Stimulated activated naive CD8-positive, alpha-beta T cell treated with anti-CD3 and anti-CD28 coated beads, Interleukin-15, Interleukin-2, amounts not matched to agents 100 U/mL and 50 U/mL, for 24 hours (primary cell): ENCODE measurements at places on chromosomes 7 and 10.
A peak's percentile ranks its signal among the peaks of the same experiment; 100 is the strongest.

GRCh38 chr7:4190010-4190981 is 491.8 kb upstream of the FOXK1 start:
- DNase-seq: no peak

GRCh38 chr10:4177791-4178190 is 392.8 kb upstream of the KLF6 start:
- DNase-seq: no peak

DNA sequence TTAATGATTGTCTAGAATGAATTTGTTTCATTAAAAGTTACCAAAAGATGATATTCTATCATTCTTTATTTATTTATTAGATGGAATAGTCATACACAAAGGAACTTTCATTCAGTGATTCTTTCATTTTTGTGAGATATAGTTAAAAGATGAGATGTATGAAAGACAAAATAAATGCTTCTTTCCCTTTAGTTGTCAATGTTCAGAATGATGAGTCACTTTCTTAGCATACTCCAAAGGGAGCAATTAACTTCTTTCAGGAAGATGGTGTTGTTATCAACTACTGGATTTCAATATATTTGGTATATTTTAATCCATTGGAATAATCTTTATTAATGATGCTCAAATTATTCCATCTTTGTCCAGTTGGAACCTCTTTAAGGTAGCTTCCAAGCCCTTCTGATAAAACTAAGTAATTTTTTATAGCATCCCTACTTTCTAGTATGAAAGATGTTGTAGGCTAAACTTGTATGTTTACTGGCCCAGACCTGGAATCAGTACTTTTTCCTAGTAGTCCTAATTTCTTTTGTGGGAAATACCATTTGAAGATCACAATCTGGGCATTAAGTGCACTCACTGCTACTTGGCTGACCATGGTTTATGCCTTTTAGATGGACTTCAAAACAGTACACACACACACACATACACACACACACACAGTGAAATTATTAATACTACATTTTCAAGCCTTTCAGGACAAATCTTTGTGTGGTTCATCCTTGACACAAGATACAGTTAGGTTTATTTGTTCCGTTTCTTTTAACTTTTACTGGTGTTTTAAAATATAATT is 2.5 kb downstream of the GIMAP7 start:
- DNase-seq: no peak

GRCh38 chr7:2079332-2080059 is 153.2 kb downstream of the MAD1L1 start:
- DNase-seq: no peak

GRCh38 chr7:137734221-137734620 is 112.6 kb downstream of the DGKI start:
- DNase-seq: no peak

DNA sequence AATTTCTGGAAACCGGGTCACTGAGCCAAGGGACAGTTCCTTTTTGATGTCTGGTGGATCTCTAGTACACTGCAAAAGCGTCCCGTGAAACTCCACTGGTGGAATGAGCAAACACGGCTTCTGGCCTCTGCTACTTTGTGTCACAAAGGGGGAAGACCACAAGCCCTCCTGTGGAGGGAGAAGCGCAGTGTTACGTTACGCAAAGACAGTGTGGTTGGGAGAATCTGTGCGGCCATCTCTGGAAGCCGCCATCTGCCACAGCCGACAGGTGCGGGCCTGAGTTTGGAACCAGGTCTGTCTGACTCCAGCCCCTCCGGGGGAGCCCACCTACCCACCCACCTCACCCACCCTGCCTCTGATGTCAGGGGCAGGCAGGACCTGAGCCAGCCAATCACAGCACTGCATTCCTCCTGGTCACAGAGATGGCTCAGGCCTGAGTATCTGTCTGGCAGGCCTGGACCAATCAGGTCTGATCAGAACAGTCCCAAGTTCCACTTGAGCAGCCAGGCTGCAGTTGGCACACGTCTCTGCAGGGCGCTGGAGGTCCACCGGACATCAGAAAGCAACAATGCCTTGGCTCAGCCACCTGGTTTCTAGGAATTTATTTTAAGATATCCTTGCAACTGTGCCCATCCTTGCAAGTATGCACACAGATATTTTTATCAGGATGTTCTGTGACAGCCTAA is 3.0 kb upstream of the CYP2W1 start:
- no peak for DNase-seq

GRCh38 chr10:12481924-12482323 is 132.6 kb downstream of the CAMK1D start:
- DNase-seq: no peak

DNA sequence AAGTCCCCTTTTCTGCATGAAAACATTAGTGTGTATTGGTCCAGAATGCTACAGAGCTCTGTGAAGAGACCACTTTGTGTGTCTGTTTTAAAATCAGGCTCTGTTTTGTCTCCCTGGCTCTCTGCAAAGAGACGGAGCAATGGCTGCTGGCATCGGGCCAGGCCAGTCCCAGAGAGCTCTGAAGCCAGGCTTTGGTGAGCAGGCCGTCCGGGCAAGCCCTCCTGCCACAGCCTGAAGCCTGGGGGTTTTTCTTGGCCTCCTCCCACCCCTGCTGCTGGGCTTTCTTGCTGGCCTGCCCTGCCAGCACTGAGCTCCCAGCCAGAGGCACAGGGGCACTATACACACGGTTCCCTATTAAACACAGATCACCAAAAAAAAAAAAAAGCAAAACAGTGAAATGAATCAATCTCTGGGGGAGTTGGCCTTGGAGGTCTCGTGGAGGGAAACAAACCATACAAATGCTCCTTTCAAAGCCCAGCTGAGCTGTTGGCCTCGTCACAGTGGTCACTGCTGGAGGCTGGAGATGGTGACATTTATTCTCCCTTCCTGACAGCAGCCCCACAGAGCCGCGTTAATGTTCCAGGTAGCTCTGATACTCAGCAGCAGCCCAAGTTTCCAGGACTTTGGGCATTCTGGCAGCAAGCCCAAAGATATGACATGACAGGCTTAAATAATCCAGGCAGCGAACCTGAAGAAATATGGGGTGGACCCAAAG is 237.2 kb downstream of the TCF7L2 start:
- DNase-seq: no peak

DNA sequence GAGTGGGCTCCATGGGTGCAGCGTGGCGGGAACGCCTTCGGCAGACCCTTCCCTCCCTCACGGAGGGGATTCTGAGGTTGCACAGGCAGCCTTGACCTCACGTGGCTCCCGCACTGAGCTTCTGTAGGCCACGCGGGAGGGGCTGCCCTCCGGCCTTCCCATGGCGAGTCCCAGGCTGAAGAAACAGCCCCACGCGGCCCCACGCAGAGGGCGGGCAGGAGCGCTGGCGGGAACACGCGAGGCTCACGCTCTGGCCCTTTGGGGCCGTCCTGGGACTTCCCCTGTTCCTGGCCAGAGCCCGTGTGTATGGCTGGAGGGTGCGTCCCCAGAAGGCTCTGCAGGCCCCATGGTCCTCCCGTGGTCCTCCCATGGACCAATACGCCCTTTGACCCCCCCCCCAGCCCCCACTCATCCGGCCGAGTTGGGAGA is 21.7 kb upstream of the NKX6-2 start:
- DNase-seq: no peak

- DNase-seq: no peak
Measured at GRCh38 chr10:69562731-69563254, 10.4 kb downstream of the NEUROG3 start.

DNA sequence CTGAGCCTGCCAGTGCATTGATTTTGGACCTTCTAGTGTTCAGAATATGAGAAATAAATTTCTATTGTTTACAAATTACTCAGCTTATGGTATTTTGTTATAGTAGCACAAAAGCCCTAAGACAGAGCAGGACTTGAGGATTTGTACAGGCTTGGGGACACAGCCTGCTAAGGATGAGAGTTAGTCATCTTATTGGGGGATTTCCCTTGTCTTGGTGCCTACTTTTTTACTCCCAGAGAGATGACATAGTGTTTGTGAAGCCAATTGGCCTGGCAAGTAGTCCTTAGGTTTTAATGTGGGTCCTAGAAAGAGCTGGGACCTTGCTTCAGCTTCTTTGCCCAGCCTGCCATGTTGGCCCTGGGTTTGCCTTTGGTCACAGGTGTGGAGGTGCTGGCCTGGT is 364.0 kb downstream of the REEP3 start:
- DNase-seq: no peak

DNA sequence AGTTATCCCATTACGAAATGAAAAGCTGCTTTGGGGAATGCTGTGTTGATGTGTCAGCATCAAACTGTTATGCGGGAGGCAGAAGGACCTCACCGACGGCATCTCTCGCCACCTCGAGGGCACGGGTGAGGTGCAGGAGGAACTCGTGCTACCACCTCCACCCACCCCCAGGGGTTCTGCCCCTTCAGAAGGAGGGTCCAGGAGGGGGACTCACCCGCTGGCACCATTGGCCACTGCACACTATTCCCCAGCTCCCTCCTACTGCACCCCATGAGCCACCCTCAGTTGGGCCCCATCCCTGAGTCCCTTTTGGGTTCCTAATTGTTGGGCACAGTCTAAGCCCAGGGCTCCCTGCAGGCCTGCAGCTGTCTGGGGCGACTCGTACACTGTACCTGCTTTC is 236.6 kb downstream of the PTPRN2 start:
- DNase-seq: no peak

GRCh38 chr10:74906611-74907198 is 80.3 kb downstream of the KAT6B start:
- DNase-seq: no peak

- no peak for DNase-seq
Measured at GRCh38 chr7:3730276-3730675, 429.2 kb downstream of the SDK1 start.

DNA sequence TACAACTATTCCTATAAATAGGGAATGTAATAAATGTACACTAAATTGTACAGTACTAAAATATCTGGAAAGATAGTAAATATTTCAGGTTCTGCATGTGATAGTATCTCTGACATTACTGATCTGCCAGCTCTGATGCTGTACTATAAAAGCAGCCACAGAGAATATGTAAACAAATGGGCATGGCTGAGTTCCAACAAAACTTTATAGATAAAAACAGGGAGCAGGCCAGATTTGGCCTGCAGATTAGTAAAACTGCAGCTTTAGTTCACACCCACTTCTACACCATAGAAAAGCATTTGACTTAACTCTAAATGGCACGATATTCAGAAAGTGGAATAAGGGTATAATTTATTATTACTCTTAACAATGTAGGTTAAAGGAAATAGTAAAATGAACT is 18.8 kb upstream of the TLL2 start:
- no peak for DNase-seq

GRCh38 chr10:131195558-131196159 is 115.9 kb downstream of the TCERG1L start:
- no peak for DNase-seq

DNA sequence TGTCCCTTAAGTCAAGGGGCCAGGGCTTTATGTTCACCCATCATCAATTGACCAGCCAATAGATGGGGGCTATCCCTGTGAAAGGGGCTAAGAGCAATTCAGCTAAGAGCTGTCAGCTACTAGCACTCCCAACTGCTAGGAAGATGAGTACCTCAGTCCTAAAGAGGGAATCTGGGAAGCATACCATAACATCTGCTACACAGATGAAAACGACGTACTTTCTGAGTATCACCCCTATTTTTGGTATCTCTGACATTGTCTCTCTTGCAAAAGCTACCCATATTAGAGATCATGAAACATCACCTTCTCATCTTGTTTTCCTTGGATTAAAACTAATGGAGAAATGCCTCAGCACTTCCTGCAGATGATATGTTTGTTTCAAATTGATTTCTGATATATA is 7.5 kb upstream of the SMNDC1 start:
- DNase-seq: no peak

DNA sequence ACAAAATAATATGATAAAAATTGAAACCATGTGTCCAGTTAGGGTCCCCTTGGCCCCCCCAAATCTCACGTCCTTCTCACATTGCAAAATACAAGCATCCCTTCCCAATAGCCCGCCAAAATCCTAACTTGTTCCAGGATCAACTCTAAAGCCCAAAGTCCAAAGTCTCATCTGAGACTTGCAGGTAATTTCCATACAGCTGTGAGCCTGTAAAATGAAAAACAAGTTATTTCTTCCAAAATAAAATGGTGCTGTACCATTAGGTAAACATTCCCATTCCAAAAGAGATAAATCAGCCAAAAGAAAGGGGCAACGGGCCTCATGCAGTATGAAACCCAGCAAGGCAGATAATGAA is 51.0 kb upstream of the COBL start:
- no peak for DNase-seq

- DNase-seq: peak; percentile 69
Measured at GRCh38 chr7:72493850-72494661, 81.9 kb upstream of the CALN1 start.

DNA sequence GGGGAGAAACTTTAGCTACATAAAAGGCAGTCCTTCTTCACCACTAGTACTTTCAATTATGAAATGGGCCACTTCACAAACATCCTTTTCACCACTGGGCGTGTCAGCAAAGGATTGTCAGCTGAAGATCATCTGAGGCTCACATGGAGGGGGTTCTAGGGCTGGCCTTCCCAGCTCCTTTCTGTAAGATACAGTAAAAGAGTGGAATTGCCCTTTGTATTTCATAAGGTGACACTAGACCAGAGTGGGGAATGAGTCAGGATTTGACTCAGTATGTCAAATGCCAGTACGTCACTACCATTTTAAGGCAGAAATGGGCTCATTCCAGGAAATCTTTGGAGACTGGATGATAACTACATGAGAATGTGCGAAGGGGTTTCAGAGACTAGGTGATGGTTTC is 21.2 kb upstream of the BLOC1S2 start:
- no peak for DNase-seq

GRCh38 chr7:27103489-27104226 is 1.2 kb upstream of the HOXA2 start:
- DNase-seq: no peak

- no peak for DNase-seq
Measured at GRCh38 chr10:130747946-130748345, 563.6 kb downstream of the TCERG1L start.

DNA sequence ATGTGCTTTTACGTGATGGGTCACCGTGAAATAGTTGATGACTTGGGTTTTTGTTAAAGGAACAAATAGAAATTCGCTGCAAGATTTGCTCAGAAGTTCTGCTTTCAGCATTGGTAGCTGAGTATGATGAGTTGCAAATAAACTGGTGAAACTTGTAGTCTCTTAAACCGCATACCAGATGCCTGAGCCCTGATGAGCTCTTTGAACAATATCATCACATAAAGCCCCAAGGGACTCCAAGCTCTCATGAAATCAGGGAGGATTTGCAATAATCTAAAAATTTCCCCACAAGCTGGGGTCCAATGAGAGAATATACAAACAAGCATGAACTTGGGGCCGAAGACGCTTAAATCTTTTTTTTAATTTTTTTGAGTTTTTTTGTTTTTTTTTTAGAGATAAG is 312.4 kb downstream of the CALN1 start:
- no peak for DNase-seq

GRCh38 chr7:123154231-123154860 is 45.4 kb downstream of the SLC13A1 start:
- peak; percentile 43 for DNase-seq
